GM23338 (cell line): ENCODE measurements at places on chromosomes 6 and 20. TPM values are rescaled to one million over a fixed set of nuclear protein-coding genes. Genes with fewer than 3 reads are reported as not detected.

DNA sequence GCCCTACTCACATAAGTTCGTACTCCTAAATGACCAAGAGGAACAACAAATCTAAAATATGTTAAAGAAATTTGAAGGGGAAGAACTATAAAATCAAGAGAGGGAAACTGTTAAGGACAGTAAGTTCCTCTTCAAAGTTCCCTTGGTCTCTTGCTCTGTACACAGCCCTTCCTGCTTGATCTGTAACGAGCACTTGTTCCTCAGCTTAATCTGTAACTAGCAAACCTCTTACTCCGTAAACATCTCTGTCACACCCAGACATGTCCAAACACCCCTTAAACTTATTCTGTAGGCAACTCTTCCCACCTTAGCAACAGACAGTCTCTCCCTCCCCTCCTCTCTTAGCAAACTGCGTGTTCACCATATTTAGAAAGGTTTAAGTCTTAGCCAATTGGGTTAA is 29.9 kb downstream of the PLN start:
- no peak for DNase-seq
- H3K4me1 ChIP-seq = no peaks in the 10 kb centered on the region
- H3K27me3 ChIP-seq = no peaks in the 10 kb centered on the region
- no peak overlapping the region for H3K4me3 ChIP-seq
- H3K27ac ChIP-seq = no peak overlapping the region
- peaks cover 42% of the 10 kb centered on the region for H3K36me3 ChIP-seq

RAB32 gene
- 4.8 and 10.4 TPM in 2 replicates for total RNA-seq

ECT2L gene
- 0.03 TPM in 1 of 2 replicates, not detected in the other for total RNA-seq

- DNase-seq = no peak
- H3K4me3 ChIP-seq = no peak overlapping the region
- H3K27me3 ChIP-seq = no peaks in the 10 kb centered on the region
- no peaks in the 10 kb centered on the region for H3K36me3 ChIP-seq
These were observed 35.1 kb upstream of the KCNG1 start for GRCh38 chr20:51058017-51058416.

GSTA3 gene
- total RNA-seq = not detected in 2 replicates

DNA sequence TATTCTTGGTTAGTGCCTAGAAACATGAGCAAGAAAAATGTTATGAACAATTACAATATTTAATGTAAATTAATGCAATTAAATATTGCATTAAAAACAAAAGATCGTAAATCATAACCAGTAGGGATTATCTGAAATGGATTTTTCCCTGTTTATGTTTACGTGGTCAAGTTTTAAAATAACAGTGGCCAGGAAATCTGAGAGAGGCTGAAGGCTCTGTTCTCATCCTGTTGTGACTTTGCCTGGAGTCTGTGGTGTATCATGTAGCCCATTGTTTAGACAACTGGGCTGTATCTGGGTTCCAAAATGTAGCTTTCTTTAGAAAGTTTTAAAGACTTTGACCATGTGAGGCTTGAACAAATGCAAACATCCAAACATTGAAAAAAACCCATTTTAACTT is 2.4 kb downstream of the MYO6 start:
- no peak for DNase-seq
- H3K27ac ChIP-seq = no peak overlapping the region
- H3K27me3 ChIP-seq = peaks cover 20% of the 10 kb centered on the region
- H3K36me3 ChIP-seq = no peaks in the 10 kb centered on the region
- peaks cover 7% of the 10 kb centered on the region for H3K4me1 ChIP-seq

DNA sequence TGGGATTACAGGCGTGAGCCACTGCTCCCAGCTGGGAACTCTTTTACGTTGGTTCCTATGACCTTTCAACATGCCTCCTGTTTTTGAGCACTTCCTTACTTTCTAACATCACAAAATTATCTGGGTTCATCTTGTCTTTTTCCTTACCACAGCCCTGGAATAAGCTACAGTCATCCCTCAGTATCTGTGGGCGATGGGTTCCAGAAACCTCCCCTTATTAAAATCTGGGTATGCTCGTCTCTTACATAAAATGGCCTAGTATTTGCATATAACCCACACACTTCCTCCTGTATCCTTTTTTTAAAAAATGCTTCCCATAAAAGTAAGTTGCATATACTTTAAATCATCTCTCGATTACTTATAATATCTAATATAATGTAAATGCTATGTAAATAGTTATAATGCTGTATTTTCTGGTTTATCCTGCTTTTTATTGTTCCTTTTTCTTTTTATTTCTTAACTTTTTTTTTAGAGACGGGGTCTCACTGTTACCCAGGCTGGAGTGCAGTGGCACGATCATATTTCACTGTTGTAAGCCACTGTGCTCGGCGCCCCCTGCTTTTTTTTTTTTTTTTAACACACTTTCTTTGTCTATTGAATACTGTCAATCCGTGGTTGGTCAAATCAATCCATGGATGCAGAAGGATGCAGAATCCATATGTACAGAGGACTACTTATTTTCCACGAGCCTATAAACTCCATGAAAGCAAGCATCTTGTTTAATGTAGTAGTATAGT is 9.2 kb downstream of the RPF2 start:
- no peaks in the 10 kb centered on the region for H3K4me1 ChIP-seq
- DNase-seq = no peak
- no peaks in the 10 kb centered on the region for H3K27me3 ChIP-seq
- H3K36me3 ChIP-seq = peaks cover 49% of the 10 kb centered on the region

- H3K27me3 ChIP-seq = no peaks in the 10 kb centered on the region
- H3K27ac ChIP-seq = no peak overlapping the region
- peaks cover 16% of the 10 kb centered on the region for H3K4me1 ChIP-seq
- H3K36me3 ChIP-seq = 0 out of 2 replicates have a peak, but pooled peaks cover 3% of the 10 kb centered on the region
- no peak overlapping the region for H3K4me3 ChIP-seq
- DNase-seq = no peak
These were observed 14.0 kb downstream of the PPARD start for GRCh38 chr6:35356391-35356790.

- H3K4me3 ChIP-seq = no peak overlapping the region
- H3K27me3 ChIP-seq = no peaks in the 10 kb centered on the region
- H3K27ac ChIP-seq = no peak overlapping the region
- no peaks in the 10 kb centered on the region for H3K36me3 ChIP-seq
These were observed 101.0 kb upstream of the SPACA1 start for GRCh38 chr6:87946669-87947068.

DNA sequence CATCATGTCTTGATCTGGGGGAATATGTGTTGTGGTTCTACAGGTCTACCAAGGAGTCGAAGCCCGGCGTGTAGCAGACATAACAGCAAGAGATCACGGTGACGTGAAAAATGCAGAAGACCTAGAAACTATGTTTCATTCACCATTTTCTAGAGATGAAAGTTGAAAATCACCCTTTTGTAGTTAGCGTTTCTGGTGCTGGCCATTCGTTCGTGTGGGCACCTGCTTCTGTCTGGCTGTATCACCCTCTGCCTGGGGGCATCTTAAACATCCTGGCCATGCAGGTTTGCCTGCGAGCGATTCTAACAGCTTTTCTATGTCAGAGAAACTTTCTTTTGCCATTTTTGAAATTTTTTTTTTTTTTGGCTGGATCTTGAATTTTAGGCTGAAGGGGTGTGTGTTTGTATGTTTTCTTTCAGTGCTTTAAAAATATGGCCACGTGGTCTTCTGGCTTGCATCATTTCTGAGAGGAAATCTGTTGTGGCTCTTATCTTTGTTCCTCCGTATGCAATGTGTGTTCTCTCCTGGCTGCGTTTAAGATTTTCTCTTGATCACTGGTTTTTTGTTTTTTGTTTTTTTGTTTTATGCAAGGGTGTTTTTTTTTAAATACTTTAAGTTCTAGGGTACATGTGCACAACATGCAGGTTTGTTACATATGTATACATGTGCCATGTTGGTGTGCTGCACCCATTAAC is 226.7 kb downstream of the CDH4 start:
- no peak overlapping the region for H3K4me3 ChIP-seq
- peaks cover 4% of the 10 kb centered on the region; the same call in 1 of the 2 replicates for H3K4me1 ChIP-seq
- DNase-seq = no peak
- H3K27me3 ChIP-seq = no peaks in the 10 kb centered on the region
- H3K36me3 ChIP-seq = no peaks in the 10 kb centered on the region

DNA sequence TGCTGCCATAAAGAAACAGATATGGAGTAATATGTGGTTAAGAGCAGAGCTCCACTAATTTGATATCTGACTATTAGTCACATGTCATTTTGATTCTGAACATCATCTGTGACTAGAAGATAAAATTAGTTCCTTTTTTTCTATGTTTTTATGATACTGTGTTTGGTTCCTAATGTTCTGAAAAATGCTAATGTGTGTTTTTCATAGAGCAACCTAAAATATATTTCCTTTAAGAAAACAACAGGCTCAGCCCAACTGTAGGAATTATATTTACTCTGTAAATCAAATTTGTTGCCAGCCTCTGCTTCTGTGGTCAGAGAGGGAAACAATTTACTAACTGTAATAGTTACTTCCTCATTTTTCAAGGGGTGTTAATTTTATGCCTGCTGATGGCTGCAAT is 33.3 kb upstream of the TXLNB start:
- H3K4me3 ChIP-seq = no peak overlapping the region
- no peak for DNase-seq
- H3K27ac ChIP-seq = no peak overlapping the region
- no peaks in the 10 kb centered on the region for H3K4me1 ChIP-seq

MLIP gene
- not detected in 2 replicates for total RNA-seq

- H3K4me1 ChIP-seq = no peaks in the 10 kb centered on the region
- no peaks in the 10 kb centered on the region for H3K36me3 ChIP-seq
- no peak for DNase-seq
- no peaks in the 10 kb centered on the region for H3K27me3 ChIP-seq
- H3K27ac ChIP-seq = no peak overlapping the region
These were observed 38.2 kb downstream of the DZANK1 start for GRCh38 chr20:18428490-18429173.

BTN1A1 gene
- total RNA-seq = 0.38 and 0.50 TPM in 2 replicates

RHAG gene
- total RNA-seq = not detected in 2 replicates

- no peaks in the 10 kb centered on the region for H3K27me3 ChIP-seq
- H3K36me3 ChIP-seq = no peaks in the 10 kb centered on the region
- H3K27ac ChIP-seq = no peak overlapping the region
- no peak overlapping the region for H3K4me3 ChIP-seq
- H3K4me1 ChIP-seq = no peaks in the 10 kb centered on the region
- DNase-seq = no peak
These were observed 133.6 kb downstream of the CDH26 start for GRCh38 chr20:60091861-60092260.

- no peaks in the 10 kb centered on the region for H3K27me3 ChIP-seq
- no peaks in the 10 kb centered on the region for H3K36me3 ChIP-seq
- H3K4me1 ChIP-seq = no peaks in the 10 kb centered on the region
These were observed 16.2 kb downstream of the TTLL2 start for GRCh38 chr6:167341038-167341583.

DNA sequence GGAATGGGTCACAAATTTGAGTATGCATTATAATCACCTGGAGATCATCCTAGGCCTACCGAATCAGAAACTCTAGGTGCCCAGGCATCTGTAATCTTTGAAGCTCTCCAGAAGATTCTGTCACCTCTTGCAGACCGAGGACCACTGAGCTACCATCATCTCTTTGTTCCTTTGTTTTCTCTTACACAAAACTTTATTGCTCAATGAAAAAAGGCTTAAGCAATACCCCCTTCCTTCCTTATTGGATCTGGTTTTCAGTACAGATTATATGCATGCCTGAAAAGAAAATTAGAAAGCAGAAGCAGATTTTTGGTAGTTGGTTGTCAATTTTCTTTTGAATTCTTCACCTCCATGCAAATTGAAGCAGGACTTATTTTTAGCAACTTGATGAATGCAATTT is 31.3 kb downstream of the STX11 start:
- H3K27me3 ChIP-seq = no peaks in the 10 kb centered on the region
- no peak overlapping the region for H3K4me3 ChIP-seq
- H3K27ac ChIP-seq = no peak overlapping the region
- H3K36me3 ChIP-seq = no peaks in the 10 kb centered on the region

DNA sequence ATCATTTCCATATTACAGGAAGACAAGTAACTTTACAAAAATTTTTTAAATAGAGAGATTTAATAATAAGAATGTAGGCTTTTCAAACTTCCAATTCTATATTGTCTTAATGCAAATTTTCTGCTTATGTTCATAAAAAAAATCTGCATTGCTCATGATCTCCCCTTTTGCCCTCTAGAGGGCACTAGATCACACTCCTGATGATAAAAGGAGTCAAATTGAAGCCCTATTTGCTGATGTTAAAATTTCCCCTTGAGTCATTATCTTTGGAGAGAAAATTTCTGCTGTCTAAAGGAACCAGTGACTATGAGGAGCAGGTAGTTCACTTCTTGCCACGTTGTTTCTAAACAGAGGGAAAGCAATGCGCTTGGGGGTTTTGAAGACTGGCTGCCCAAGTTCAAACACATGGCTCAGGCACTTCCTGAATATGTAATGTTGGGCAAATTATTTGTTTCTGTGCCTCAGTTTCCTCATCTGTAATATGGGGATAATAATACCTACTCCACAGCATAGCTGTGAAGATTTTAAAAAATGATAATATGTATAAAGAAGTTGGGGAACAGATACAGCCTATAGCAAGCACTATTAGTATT is 874.2 kb downstream of the TFAP2A start:
- H3K4me1 ChIP-seq = 0 out of 2 replicates have a peak, but pooled peaks cover 3% of the 10 kb centered on the region
- H3K27me3 ChIP-seq = no peaks in the 10 kb centered on the region
- no peaks in the 10 kb centered on the region for H3K36me3 ChIP-seq
- peak; percentile 61 for DNase-seq
- H3K27ac ChIP-seq = no peak overlapping the region

DNA sequence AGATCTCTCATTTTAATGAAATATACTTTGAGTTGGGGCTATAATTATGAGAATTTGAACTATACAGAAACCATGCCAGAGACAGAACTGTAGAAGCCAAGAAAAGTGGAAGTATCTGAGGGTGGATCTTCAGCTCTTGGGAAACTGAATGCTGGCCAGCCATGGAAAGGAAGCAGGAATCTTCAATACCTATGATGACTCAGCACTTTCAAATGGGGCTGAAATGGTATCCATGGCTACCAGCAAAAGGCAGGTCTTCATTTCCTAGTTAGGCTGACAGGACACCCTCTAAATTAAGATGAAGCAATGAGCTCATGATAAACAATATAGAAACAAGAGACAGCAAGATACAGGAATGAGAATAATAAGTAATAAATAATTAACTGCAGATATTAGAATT is 171.3 kb downstream of the COL21A1 start:
- H3K27me3 ChIP-seq = no peaks in the 10 kb centered on the region
- H3K4me3 ChIP-seq = no peak overlapping the region
- no peak overlapping the region for H3K27ac ChIP-seq
- H3K36me3 ChIP-seq = no peaks in the 10 kb centered on the region

- DNase-seq = peak; percentile 89
- H3K4me1 ChIP-seq = peaks cover 8% of the 10 kb centered on the region; the same call in 1 of the 2 replicates
- no peak overlapping the region for H3K27ac ChIP-seq
- H3K27me3 ChIP-seq = 0 out of 2 replicates have a peak, but pooled peaks cover 2% of the 10 kb centered on the region
These were observed 2.2 kb upstream of the APMAP start for GRCh38 chr20:24994470-24995368.

DNA sequence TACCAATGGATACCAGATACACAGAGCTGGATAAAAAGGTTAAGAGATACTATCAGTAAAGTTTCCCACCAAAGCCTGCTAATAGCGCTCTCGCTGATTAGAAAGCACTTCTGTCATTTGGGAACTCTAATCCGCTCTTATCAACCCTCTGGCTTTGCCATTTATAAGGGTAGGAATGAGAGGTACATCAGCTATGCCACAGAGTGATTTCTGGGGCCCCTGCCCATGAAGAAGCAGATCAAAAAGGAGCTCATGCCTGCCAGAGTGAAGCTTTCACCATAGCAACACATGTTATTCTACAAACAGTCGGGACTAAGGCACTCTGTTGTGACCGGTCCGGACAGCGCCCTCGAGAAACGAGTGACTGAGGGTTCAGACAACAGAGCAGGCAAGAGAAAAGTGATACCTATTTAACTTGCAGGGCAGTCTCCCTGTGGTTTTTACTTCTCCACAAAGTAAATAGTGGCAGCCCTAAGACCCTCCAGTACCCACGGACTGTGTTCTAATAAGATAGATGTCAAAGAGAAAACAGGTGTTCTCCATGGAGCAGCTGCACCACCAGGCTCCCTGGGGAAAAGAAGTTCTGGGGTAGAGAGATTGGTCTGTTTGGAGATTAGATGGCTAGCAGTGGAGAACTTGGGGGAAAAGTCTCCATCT is 5.6 kb downstream of the TRAM2 start:
- no peak overlapping the region for H3K4me3 ChIP-seq
- H3K27me3 ChIP-seq = no peaks in the 10 kb centered on the region
- H3K4me1 ChIP-seq = peaks cover 69% of the 10 kb centered on the region
- no peak overlapping the region for H3K27ac ChIP-seq
